ENCODE measurements at places on chromosomes 5 and 9.

DNA sequence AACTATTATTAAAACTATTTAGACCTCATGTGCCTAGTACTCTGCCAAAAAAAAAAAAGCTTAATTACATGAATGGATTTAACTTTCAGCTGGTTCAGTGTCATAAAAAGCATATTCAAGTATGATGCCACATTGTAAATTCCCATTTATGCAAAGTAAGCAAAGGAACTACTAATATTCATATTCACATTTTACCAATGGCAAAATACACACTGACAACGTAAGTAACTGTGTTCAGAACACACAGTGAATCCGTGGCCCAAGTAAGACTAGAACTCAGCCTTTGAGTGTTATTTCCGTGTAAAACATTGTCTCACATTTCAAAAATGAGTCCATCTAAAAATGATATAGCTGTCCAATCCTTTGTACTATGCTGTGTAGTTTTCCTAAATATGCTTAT, 56.8 kb downstream of the PPP2R2B start:
- DNase-seq, result no peak

DNA sequence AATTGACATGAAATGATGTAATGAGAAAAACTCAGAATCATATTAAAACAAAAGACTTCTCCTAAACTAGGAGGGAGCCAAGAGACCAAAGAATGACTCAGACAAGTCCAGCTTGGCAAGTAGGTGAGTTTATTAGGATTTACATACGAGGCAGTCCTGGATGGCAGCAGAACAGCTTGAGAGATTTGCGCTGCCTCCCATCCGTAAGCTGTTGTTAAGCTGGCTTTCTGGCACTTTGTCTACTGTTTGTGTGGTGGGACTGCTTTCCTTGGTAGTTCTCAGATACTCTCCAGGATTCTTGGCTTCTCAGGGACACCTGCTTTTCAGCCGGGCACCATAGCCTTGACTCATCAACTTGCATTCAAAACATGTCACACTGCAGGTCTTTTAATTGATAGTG, 57.6 kb downstream of the COX7C start:
- DNase-seq, result no peak

DNA sequence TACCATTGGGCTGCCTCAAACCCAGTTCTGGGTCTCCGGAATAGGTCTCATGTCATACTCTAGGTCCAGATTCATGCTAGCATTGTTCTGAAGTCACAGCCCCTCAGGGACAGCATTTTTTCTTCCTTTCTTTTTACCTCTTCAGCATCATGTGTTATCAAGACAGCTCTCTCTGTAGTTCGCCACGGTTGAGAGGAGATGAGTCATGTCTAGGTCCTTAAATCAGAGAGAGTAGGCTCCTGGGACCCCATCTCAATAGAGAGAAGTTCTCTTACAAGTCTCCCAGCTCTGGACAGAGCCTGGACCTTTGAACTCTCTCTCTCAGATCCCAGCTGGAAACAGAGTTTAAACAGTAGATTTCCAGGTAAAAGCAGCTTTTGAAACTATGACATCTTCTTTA, 332.4 kb upstream of the CD180 start:
- no peak for DNase-seq

GRCh38 chr9:91847581-91848091, 102.4 kb downstream of the ROR2 start:
- no peak for DNase-seq

DNA sequence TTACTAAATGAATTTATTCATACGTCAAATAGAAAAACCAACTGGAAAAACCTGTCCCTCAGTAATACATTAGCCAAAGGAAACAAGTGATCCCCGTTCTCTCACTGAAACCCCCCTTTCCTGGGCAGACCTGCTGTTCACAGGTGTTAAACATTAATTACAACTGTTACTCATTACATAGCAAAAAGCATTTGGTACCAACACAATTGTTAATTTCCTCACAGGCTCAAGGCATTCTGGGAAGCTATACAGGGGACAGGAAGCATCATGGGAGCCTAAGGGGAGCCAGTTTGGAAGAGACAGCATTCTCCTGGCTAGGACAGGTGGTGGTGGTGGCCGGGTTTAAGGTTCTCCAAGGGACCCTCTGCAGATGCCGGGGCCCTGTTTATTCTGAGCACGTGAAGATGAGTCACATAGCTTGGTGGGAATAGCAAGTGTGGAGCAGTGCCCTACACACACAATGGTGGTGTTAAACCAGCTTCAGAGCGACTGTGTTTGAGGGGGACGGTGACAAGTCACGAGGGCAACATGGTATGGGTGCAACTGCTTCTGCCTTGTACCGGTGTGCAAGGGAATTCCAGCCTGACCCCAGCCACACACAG, 62.6 kb upstream of the SLC25A51 start:
- no peak for DNase-seq

GRCh38 chr5:57258052-57258451, 84.2 kb downstream of the GPBP1 start:
- no peak for DNase-seq

DNA sequence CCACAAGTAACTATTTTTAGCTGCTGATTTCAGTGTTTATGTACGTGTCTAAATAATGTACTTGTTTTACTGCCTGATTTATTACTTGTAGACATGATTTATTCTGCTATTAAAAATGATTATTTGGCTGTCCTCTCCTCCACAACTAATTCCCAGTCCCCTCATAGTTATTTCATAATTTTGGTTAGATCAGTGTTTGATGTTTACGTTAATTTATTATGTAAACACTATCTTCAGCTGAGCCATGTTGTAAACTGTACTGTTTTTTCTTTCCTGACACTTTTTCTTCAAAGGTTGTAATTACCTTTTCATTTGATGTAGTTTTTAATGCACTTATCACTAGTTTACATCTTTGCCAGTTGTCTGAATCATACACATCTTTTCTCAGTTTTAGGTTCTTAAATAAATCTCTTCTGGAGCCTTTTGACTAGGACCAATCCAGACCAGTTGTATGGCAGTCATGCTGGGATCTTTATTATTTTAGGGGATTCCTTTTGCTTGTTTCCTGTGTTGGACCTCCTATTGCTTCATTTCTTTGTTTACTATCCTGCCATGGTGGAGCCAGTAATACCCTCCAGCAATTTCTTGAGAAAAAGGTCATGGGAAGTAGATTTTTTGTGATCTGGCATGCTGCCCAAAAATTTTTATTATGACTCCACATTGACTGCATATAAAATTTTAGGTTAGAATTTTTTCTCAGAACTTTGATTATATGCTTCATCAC, 16.1 kb downstream of the AP3S1 start:
- DNase-seq, result no peak

DNA sequence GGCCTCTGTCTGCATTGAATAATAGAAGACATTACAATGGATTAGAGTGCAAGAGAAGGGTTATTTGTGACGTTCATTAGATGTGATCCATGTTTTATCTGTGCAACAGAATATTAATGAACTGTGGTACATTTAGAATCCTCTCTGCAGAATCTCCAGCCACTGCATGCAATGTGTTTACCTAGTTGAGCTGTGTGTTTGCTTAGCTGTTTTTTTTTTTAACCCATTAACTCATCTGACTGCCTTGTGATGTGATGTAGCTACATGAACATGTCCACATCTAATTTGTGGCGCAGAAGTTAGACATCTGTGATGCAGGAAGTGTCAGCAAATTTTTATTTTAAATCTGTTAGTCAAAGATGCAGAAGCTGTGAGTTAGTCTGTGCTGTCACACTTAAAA, 236.9 kb downstream of the CD180 start:
- no peak for DNase-seq

- no peak for DNase-seq
Observed at GRCh38 chr5:165321912-165322311, 1816.5 kb downstream of the MAT2B start.

DNA sequence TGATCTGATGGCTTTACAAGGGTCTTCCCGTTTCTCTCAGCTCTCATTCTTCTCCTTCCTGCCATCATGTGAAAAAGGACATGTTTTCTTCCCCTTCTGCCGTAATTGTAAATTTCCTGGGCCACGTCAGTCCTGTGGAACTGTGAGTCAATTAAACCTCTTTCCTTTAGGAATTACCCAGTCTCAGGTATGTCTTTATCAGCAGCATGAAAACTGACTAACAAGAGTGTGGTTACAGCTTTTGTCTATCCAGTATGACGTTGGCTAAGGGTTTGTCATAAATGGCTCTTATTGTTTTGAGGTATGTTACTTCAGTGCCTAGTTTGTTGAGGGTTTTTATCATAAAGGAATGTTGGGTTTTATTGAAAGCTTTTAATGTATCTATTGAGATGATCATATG, 501.6 kb downstream of the CAAP1 start:
- DNase-seq, result no peak

DNA sequence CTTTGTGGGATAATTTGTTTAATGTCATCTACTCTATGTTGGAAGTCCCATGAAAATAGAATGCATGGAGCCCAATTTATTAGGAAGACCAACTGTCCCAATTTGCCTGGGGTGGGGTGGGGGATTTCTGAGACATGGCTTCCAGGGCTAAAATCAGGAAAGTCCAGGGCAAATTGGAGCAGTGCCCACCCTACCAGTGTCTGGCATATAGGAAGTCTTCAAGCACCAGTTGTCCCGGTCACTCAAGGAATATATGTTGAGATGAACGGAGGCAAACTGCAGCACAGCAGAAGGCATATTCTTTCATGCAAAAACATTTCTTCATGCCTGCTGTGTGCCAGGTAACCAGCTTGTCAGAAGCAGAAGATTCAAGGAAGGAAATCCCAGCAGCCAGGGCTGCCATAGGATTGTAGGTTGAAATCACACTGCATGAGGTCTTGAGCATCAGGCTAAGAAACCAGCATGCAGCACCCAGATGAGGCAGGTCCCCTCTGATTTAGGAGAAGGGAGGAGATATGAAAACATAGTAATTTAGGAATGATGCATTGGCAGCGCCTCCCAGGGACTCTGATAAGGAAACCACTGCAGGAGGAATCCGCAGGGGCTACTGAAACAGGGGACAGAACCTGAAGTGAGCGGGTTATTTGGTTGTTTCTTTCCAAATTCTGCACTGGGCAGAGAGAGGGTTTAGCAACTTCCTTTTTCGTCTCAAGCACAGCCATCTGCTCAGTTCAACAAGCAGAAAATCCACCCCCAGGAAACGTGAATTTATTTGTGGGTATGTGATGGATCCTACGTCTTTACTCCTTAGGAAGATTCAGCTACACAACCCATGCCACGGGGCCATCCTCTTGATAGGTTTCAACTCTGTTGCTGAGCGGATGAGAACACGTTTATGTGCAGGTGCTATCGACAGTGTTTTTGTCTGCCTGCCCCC, 112.6 kb upstream of the CPEB4 start:
- no peak for DNase-seq

GRCh38 chr5:163964671-163965070, 459.3 kb downstream of the MAT2B start:
- DNase-seq, result no peak

- no peak for DNase-seq
Observed at GRCh38 chr5:110159202-110159601, 469.5 kb downstream of the MAN2A1 start.

DNA sequence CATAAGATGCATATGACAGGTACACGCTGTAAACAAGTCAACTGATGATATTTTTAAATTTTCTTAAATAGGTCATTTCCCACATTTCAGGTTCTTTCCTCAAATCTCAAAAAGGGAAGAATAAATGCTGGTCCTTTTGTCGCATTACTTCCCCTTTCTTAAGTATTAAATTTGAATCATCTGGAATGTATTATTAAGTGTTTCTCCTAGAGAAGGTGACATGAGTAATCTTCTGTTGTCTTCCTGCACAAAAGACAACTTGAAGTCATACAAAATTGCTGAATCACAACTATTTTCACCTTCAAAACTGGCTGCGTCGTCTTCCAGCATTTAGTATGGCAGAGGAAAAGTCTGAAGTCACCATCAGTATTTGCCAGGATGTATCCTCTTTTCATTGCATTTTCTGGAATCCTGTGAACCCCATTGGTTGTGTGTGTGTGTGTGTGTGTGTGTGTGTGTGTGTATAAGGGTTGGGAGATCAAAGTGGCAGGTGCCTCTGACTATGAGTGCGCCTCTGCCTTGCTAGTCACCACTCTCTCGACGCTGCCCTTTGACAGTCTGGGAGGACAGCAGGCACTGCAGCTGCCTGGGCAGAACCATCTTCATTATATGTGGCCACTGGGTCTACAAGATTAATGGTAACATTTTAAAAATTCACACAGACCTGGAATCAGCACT, 86.9 kb downstream of the MVB12B start:
- DNase-seq, result no peak

DNA sequence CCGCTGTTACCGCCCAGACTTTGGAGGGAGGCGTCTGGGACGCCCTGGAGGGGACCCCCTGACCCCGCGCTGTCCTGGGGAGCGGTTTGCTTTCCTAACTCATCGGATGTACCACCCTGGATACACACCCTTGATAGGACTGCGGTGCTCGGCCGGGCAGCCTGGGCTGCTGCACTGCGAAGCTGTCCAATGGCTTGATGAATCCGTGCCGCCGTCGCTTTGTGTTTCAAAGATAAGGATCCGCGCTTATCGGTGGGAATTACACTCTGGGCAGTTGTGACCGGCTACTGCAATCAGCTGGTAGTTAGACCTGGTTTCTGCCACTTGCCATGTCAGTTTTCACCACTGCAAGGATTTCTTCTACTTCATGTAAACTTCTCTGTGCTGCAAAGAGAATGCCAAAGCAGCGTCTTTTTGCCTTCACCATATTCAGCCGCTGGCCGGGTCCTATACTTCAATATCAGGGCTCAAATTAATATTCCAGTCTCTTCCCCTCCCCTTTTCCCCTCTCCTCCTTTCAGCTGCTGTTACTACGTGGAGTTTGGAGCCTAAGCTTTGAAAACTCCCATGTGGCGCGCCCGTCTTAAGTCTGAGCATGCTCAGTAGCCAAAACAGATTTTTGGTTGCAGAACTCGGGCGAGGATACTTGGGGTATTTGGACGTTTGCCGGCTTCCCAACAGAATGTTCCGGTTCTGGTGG, 727 bp downstream of the SMAD5 start:
- DNase-seq, result no peak

- DNase-seq, result no peak
Observed at GRCh38 chr5:109719978-109720377, 30.3 kb downstream of the MAN2A1 start.

DNA sequence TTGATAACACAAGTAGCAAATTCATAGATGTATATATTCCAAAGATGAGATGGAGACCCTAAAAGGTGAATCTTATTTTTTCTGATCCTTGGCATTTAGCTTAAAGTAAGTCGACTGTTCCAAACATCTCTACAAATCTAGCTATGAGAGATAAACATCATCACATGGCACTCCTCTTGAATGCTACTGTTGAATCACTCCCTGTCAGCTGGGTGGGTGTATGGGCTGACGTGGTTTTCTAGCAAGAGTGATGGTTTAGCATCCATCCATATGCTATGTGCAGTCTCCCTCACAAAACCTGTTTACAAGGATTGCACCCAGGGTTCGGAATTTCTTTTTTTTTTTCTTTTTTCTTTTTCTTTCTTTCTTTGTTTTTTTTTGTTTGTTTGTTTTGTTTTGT, 13.8 kb downstream of the ACO1 start:
- no peak for DNase-seq

GRCh38 chr9:87628346-87628745, 97.6 kb upstream of the CTSL start:
- no peak for DNase-seq

GRCh38 chr5:16837305-16837704, 98.8 kb downstream of the MYO10 start:
- DNase-seq, result no peak

All from CD8-positive, alpha-beta memory T cell (primary cell).